ENCODE measurements at places on chromosomes 13 and 19.

GRCh38 chr13:110957181-110957884 is 42.5 kb upstream of the ANKRD10 start:
- DNase-seq = no peak

- peak; percentile 63 for DNase-seq
Observed at GRCh38 chr19:8484331-8484894, 18.0 kb downstream of the PRAM1 start.

DNA sequence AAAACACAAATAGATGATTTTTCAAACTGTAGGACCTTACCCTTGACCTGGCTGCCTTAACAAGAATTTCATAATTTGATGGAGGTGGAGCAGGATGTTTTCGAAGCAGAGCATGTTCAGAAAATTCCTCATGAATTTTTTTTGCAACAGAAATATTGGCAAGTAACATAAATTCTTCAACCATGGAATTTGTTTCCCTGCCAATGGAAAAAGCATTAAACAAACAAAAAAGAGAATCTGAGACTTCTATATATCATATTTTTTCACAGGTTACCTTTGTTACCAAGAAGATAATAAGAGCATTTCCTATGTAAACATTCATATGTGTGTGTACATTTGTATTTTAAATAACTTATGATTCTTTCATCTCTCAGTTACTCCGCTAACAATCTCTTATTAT is 18.3 kb downstream of the DIS3 start:
- DNase-seq = no peak

- DNase-seq = no peak
Observed at GRCh38 chr19:55390461-55390880, 4.7 kb downstream of the RPL28 start.

DNA sequence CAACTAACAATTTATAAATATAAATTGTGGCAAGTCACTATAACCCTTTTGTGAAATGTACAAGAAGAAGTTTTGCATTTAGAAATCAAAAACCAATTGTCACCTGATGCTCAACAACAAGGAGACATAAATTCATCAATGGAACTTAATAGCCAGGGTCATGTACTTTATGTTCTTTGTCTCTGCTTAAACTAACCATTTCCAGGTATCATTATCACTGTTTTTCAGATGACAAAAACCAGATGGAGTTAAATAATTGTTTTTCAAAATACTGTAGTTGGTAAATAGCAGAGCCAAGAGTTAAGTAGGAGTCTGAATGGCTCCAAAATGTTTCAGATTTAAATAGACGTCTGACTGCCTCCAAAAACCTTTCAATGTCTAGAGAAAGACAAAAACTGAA is 72.3 kb upstream of the MAB21L1 start:
- DNase-seq = no peak

- DNase-seq = no peak
Observed at GRCh38 chr19:41904118-41904870, 21.3 kb downstream of the ARHGEF1 start.

DNA sequence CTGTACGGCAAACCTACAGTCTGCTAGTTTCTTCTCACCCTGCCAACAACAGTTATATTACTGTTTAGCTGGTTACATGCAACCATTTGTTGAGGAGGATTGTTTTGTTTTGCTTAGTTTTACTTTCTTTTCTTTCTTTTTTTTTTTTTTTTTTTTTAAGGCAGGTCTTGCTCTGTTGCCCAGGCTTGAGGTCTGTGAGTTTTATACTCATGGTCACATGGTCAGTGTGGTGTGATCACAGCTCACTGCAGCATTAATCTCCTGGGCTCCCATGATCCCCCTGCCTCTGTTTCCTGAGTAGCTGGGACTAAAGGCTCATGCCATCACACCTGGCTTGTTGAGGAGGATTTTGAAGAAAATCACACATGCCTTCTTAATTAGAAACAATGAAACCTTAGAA is 505.6 kb downstream of the GPC5 start:
- no peak for DNase-seq

- no peak for DNase-seq
Observed at GRCh38 chr13:108769213-108770070, 140.0 kb downstream of the MYO16 start.

GRCh38 chr19:44530777-44531176 is 1.3 kb upstream of the CEACAM20 start:
- no peak for DNase-seq

- no peak for DNase-seq
Observed at GRCh38 chr19:11639245-11639601, 41.9 kb downstream of the ZNF627 start.

DNA sequence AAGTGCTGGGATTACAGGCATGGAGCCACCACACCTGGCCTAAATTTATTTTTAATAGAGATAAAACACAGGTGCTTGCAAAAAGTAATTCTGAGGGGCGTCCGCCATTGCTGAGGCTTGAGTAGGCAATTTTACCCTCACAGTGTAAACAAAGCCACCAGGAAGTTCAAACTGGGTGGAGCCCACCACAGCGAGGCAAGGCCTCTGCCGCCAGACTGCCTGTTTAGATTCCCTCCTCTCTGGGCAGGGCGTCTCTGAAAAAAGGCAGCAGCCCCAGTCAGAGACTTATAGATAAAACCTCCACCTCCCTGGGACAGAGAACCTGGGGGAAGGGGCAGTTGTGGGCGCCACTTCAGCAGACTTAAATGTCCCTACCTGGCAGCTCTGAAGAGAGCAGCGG is 50.7 kb downstream of the B3GLCT start:
- DNase-seq = no peak

DNA sequence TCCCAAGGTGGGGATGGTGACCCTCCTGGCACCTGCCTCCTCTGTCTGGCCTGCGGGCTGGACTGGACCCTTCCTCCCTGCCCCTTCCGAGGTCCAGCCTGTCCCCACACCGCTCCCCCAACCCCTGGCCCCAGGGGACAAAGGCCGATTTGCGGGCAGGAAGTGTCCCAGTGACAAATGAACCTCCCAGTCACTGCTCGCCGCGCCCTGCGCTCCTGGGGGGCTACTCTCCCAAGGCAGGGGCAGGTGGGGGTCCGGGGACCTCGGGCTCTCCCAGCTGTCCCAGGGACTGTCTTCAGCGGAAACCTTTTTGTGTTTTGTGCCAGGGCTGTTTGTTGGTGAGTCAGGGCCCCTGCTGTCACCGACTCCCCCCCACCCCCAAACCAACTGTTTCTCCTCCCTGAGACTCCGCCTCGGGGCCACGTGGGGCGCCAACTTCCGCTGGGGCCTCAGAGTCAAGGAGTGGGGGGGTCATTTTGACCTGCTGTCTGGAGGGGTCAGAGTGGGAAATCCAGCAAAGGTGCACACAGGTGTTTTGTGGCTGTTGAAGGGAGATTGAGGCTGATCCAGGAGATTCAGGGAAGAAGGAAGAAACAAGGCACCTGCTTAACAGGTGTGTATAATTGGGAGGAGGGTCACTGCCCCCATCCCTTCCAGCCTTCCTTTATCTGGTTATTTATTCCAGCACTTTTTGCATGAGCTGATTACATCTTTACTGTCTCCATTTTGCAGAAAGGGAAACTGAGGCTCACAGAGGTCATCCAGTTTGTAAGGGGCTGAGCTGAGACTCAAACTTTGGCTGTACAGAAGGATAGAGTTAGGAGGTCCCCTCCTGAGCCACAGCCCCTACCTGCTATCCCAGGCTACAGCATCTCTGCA is 831 bp downstream of the PGPEP1 start:
- DNase-seq = peak; percentile 66

DNA sequence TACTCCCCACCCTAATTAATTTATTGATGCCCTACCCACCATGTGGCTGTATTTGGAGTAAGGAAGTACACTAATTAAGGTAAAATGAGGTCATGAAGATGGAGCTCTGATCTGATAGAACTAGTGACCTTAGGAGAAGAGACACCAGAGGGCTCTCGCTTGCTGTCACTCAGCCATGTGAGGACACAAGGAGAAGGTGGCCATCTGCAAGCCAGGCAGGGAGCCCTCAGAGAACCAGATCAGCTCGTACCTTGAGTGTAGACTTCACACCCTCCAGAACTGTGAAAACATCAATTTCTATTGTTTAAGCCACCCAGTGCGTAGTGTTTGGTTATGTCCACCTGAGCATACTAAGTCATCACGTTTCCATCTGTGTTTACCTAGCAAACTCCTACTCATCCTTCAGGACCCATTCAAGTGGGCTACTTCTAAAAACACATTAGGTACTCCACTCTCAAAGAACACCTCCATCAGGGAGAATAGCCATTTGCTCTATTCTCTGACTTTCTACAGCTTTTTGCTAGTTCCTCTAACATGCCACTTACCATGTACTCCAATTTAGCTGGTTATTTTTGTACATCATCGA is 157.6 kb upstream of the RNF113B start:
- no peak for DNase-seq

GRCh38 chr19:1312767-1313694 is 27.4 kb downstream of the EFNA2 start:
- DNase-seq = no peak

GRCh38 chr19:33905937-33906577 is 109.4 kb downstream of the KCTD15 start:
- peak; percentile 85 for DNase-seq

DNA sequence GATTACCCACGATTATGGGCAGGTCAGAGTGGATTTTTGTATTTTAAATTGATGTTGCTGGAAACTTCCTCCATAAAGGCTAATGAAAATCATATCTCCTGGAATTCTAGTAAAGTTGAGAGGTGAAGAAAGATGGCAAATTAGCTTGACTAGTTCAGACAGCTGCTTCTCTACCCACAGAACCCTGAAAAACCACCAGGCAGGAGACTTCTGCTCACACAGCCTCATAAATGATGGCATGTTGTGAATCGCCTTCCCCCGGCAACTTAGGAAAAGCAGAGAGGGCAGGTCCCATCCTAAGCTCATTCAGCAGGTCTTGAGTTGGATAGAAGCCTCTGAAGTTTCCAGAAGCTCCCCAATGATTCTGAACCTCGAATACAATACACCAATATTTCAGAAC is 87.6 kb upstream of the SLC7A1 start:
- DNase-seq = no peak

DNA sequence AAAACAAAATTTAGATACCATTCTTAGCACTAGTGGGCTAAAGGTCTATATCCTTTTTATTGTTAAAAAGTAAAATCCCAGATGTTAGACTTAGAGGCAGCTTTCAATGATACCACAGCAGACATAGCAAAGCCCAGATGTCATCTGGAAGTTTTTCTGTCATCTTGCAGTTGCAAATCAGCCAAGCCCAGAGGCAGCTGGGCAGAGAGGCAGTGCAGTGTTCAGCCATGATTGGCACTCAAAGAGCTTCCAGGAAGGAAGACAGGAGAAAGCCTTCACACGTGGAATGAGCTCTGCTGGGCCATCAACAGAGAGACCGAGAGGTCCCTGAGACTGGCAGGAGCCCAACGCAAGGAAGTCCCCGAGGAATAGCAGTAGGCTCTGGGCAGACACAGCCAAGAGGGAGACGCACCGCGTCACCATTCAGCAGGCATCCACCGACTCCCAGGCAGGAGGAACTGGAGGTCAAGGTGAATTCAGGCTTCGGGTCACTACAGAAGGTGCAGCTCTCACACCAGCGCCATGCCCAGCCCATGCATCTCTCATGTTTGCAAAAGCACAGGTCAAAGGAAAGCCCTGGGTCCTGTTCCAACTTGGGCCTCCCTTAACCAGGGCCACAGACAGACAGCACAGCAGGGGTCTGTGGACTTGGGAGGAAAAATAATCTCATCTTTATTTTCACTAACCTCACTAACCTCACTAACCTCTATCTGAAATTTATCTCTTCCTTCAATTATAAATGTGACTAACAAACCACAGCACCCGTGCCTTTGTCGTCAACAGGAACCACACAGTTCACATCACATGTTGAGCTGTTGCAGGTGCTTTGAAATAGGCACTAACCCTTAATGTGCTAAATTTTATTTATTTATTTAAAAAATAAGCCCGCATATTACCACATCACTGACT is 54.9 kb downstream of the TUBGCP3 start:
- no peak for DNase-seq

DNA sequence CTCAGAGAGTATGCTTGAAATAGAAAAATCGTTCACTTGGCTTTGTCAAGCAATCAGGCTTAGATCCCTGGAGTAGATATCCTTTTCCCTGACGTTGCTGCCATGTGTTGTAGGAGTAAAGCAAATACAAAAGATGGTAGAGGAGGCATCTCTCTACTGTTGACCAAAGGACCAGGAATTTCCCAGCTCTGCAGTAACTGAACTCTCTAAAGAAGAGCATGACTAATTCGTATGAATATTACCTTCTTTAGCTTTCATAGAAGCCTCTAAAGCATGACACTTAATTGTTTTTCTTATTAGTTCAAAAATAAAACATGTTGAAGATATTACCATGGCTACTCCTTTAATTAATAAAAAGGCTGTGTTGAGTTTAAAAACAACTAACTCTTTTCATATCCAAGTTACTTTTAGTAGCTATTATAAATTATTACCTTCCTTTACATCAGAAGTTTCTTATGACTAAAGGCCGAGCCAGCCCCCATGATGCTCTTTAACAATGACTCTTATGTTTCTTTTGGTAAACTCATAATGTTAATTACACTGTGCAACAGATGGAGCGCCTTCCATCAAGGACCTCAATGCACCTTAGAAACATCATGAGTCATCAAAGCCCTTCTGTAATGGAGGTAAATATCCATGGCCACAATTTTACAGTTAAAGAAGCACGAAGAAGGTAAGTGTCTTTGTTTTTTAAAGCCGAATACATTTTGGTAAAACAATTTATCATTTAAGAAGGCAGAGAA is 352.4 kb downstream of the KLF5 start:
- no peak for DNase-seq

- DNase-seq = no peak
Observed at GRCh38 chr13:26839682-26840081, 79.1 kb upstream of the GPR12 start.

DNA sequence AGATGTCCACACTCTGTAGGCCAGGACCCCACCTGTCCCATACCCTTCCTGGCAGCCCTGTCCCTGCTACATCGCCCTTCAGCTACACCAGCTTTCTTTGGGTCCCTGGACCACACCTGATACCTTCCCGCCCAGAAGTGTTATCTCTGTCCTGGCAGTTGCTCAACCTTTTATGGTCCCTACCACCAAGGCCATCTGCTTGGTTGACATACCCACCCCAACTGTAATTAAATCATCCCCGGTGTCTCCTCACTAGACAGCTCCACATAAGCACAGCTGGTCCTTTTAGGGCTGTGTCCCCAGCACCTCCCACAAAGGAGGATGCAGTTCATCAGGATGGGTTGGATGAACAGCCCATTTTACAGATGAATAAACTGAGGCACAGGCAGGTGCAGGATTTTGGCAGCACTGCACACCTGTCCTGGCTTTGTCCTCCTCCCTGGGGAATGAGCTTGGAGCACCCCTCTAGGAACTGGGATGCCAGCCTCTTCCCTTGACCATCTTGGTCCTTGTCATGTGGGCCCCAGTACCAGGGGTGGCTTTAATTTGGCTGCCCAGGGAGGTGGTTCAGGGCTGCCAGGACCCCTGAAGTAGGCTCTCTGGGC is 12.9 kb downstream of the NACC1 start:
- DNase-seq = no peak

GRCh38 chr13:41056194-41056593 is 5.1 kb upstream of the WBP4 start:
- DNase-seq = no peak

- no peak for DNase-seq
Observed at GRCh38 chr13:49958321-49958720, 22.2 kb upstream of the SPRYD7 start.

- no peak for DNase-seq
Observed at GRCh38 chr13:104895521-104895920, 1639.9 kb downstream of the EFNB2 start.

GRCh38 chr13:110233181-110233950 is 73.6 kb downstream of the COL4A1 start:
- peak; percentile 58 for DNase-seq

GRCh38 chr13:64709079-64709478 is 2521.1 kb downstream of the PCDH9 start:
- DNase-seq = no peak

- peak; percentile 91 for DNase-seq
Observed at GRCh38 chr19:3968556-3969434, 2.1 kb downstream of the DAPK3 start.
